ENCODE measurements at places on chromosomes 7 and 10.

DNA sequence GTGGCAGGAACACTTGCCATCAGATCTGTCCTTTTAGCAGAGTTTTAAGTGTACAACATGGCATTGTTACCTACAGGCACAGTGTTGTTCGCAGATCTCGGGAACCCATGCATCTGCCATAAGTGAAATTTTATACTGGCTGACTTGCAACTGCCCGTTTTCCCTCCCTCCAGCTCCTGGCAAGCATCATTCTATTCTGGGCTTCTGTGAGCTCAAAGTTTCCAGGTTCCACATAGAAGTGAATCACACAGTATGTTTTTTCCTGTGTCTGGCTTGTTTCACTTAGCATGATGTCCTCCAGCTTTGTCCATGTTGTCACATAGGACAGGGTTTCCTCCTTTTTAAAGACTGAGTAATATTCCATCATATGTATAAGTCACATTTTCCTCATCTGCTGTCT is 56.6 kb downstream of the C10orf143 start:
- DNase-seq: no peak

- no peak for DNase-seq
These were observed 23.0 kb downstream of the WAPL start for GRCh38 chr10:86498598-86498997.

DNA sequence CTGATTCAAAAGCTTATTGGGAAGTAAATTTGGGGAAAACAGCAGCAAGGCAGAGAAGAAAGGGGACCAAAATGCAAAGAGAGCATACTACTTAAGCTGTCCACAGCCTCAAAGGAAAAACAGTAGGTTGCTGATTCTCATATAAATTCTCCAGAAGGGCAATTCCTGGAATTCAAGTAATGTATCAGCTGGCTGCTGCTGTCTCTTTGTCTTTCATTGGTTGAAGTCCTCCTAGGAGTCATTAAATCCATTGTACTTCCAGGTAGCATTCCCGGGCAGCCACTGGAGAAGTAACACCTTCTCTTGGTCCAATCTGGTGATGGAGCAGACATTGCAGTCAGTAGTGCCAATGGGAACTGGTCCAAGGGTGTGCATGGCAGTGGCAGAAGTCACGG is 22.7 kb downstream of the BET1 start:
- no peak for DNase-seq

- DNase-seq: no peak
These were observed 51.3 kb upstream of the FAM180A start for GRCh38 chr7:135799881-135800280.

DNA sequence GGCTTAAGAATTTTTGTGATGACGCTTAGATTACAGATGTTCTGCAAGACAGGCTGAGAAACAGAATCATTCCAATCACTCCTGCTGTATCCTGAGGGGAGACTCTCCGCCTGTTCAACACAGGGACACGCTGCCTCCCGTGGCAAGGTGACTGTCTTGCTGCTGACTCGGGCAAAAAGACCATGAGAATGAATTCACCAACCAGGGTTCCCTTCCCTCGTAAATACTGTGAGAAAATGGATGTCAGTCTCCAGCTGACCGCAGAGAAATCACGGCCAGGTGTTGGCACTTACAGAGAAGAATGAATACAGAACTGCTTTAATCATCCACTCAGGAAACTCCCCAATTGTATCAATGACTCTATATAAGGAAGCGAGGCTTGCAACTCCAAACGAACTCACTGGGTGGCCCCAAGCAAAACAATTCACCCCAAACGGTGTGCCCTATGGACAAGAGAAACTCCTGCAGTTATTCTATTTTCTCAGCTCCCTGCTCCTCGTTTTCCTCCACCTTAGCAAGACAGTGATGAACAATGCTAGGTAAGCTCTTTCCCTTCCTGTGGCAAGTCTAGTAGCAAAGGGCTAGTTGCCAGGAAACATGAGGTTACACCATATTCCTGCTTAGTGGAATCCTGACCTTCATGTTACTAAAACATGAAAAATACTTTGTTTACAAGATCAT is 22.8 kb downstream of the GNA12 start:
- no peak for DNase-seq

DNA sequence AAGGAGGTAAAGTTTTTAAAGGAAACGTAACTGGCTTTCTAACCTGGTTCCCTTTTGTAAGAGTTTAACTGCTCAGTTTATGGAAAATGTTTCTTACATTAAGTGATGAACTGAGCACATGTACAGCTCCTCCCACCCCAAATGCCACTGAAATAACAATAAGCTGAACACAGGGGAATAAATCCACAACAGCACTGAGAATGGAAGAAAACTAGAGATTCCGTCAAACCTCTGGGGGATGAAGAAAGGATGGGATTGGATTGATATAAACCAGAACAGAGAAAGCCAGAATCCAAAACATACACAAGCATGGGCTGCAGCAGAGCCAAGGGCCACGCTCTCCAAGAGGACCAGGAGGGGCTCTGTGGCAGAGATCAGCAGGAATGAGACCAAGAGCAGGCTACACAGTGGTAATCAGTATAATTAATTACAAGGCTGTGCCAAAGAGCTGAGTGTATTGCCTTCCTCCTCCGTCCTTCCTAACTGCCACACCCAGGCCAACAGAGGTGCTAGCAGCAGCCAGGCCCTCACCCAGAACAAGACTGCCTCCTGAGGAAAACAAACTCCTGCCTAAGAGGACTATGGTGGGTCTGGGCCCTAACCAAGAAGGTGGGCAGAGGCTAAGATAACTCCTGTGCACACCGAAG is 73.9 kb downstream of the KIAA1549 start:
- no peak for DNase-seq

DNA sequence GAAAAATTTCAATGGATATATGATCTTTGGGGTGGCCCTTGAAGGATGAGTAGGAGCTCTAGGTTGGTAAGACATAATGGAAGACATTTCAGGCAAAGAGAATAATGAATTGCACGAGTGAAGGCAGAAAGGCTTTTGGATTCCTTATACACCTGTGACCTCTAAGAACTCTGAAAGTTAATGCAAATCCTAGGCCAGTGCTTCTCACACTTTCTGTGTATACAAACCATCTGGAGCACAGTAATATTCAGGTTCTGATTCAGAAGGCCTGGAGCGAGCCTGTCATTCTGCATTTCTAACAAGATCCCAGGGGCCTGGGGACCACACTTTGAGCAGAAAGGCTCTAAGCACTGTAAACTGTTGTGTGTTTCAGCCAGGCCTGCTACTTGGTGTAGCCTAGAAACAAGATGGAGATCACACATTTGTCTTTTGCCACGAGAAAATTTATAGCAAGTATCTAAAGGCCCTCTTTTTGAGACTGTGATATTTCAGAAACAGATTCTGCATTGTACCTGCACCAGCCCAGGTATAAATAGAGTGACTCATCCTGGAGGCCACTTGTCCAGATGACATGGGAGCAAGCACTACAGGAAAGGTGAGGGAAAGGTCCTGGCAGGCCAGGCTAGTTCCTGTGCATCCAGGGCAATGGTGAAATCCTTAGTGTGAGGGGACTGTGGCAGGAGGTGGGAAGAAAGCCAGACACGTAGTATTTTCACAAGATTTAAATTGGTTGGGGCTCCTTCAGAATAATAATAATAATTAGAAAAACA is 24.4 kb downstream of the MRPS33 start:
- no peak for DNase-seq

DNA sequence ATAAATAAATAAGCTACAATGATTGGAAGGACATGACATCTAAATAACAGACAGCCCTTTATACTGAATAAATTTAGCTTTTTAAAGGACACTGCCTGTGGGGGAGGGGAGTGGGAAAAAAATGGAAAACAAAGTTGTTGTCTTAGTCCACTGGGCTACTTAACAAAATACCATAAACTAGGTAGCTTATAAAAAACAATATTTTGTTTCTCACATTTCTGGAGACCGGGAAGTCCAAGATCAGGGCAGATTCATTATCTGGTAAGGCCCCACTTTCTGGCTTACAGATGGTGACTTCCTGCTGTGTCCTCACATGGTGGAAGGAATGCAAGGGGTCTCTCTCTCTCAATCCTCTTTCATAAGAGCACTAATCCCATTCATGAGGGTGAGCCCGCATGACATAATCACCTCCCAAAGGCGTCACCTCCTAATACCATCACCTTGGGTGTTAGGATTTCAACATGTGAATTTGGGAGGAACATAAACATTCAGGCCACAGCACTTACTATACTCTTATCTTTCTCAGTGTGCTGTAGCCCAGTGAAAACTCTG is 43.0 kb downstream of the DNAJC12 start:
- DNase-seq: no peak

DNA sequence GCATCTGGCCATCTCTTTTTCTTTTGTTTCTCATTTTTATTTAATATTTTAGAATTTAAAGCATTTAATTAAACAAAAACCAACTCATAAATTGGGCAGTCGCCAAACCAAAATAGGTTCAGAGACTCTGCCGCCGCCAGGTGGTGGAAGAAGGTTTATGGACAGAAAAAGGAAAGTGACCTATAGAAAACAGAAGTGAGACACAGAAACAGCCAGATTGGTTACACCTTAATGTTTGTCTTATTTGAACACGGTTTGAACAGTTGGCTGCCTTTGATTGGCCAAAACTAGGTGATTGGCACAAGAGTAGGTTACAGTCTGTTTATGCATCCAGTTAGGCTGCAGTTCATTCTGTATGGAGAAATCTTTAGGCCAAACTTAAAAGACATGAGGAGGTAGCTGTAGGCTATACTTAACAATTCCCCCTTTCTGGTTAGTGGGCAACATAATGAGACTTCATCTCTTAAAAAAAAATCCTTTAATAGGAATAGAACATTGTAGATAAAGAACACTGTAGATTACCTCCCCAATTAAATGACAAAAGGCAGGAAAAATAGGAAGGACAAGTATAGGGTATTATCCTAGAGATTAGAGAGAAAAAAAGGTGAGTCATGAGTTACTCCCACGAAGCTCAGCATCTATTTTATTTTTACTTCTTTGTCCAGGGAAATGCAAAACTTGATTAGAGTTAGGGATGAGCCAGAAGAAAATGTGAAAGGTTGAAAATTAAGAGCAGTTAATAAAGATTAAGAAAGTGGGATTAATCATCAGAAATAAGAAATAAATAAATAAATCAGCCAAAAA is 23.9 kb upstream of the CYCS start:
- DNase-seq: no peak

DNA sequence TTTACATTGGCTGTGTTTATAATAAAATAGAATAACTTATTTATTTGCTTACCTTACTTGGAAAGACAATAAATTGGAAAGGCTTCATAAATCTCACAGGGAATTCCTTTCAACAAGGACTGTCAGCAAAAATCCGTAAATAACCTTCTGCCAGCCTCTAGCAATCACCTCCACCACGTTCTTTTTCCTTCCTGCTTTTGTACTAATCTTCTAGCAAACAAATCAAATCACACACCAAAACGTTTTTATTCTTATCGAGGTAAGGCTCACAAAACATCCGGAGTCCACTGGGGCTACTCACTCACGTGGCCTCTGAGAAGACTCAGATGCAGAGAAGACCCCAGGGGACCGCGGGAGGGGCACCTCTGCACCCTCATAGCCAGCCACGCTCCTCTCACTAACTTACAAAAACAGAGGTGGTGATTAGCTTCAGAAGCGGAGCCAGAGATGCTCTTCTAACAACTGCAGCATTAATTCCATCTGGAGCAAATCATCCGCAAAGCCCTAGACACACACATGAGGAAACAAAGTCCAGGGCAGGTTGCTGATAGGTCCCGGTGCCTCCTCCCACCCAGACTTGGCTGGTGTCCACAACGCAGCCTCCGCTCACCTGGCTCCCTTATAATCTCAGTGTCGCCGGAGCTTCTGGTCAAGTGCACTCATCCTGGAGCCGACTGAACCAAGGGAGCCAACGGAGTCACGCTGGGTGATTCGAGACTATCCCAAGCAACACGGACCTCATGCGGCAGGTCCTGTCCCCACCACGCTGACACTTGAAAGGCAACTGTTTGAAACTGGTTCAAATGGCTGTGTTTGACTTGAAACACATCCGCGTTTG is 22.5 kb downstream of the CTBP2 start:
- DNase-seq: no peak

- DNase-seq: no peak
These were observed 35.1 kb upstream of the COBL start for GRCh38 chr7:51351661-51352060.

GRCh38 chr10:58897708-58898107 is 278.7 kb upstream of the PHYHIPL start:
- no peak for DNase-seq

DNA sequence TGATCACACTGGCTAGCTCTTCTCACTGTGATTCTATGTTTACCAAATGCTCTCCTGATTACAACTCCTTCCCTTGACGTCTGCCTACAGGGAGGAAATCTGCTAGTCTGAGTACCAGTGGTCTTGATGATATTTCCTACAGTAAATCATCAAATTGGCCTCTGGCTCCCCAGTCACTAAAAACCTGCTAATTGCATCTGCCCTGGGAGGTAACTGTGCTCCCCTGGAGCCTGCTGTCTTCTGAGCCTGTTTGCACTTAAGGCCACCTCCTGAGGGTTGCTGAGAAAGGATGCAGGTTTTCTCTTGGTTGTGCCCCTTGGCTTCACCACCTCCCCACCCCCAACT is 56.0 kb downstream of the ELMO1 start:
- no peak for DNase-seq

DNA sequence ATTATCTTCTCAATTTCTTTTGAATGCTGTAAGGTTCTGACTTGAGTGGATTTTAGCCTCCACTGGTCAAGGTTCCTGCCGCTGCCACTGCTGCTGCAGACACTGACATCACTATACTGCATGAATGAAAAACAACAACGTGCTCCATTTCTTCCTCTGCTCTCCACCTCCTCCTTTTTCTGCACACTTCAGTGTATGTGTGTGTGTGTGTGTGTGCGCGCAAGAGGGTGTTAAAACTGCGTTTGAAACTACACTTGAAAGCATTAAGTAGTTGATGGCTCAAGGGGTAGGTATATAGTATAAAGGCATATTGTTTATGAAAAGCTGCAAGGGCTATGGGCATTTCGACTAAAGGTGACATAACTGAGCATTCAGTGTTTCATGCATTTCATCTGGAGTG is 3.5 kb downstream of the GLCCI1 start:
- DNase-seq: no peak

- no peak for DNase-seq
These were observed 94.6 kb upstream of the LRRC4 start for GRCh38 chr7:128125816-128126215.

DNA sequence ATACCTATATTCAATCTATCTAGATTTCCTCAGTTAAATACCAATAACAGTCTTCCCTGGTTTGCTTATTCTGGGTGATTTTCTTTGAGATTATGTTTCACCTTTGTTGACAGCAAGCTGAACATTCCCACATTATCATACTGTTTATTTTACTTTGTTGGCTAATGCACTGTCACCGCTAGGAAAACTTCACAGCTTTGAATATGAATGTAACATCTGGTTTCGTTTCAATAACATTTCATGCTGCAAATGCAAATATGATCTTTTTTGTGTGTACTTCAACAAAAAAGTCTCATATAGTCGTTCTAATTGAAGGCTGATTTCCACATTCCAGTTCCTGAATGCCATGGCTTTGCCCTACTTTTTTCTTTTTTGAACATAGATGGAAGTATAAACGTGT is 946.3 kb upstream of the GHITM start:
- no peak for DNase-seq

- no peak for DNase-seq
These were observed 62.5 kb downstream of the NKX6-2 start for GRCh38 chr10:132723330-132723970.
